Neural crest cell (in vitro differentiated cells): ENCODE measurements at places on chromosomes 5 and 9. TPM values are rescaled to one million over a fixed set of nuclear protein-coding genes. Genes with fewer than 3 reads are reported as not detected.

- no peak overlapping the region for H3K27ac ChIP-seq
- H3K4me3 ChIP-seq, result no peak overlapping the region
- no peaks in the 10 kb centered on the region for H3K36me3 ChIP-seq
- H3K4me1 ChIP-seq, result no peaks in the 10 kb centered on the region
Observed at GRCh38 chr5:7533941-7534340, 138.0 kb downstream of the ADCY2 start.

- no peaks in the 10 kb centered on the region for H3K36me3 ChIP-seq
- H3K27me3 ChIP-seq, result peaks cover 10% of the 10 kb centered on the region
- H3K27ac ChIP-seq, result no peak overlapping the region
- no peaks in the 10 kb centered on the region for H3K4me1 ChIP-seq
- H3K4me3 ChIP-seq, result no peak overlapping the region
Observed at GRCh38 chr9:19830796-19831195, 42.0 kb upstream of the SLC24A2 start.

GRCh38 chr9:16000811-16001210, 448.0 kb downstream of the CCDC171 start:
- peaks cover 4% of the 10 kb centered on the region for H3K36me3 ChIP-seq
- DNase-seq, result no peak
- H3K27me3 ChIP-seq, result no peaks in the 10 kb centered on the region
- H3K4me3 ChIP-seq, result no peak overlapping the region

DNA sequence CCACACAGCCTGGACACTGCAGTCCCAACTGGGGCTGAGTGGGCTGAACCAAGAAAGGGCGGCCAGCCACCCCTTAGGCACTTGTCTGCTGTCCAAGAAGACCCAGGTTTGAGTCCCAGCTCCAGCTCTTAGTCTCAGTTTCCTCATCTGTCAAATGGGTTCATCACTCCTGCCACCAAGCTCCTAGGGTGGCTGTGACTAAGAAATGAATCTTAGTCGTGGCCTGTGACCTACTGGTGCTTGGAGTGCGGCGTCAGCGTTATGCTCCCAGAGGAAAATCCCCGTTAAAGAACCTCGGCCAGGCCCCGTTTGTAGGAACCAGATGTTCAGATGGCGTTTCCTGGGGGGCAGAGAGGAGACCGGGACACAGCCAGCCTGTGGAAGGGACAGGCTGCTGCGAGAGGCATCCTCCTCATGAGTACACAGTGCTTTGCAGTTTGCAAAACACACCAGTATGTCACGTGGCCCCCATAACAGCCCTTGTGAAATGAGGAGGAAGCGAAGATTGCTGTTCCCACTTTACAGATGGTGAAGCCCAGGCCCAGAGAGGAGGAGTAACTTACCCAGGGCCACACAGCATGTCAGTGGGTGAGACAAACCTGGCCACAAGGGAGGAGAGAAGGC, 3.3 kb downstream of the FIBCD1 start:
- peaks cover 69% of the 10 kb centered on the region for H3K27me3 ChIP-seq
- H3K4me3 ChIP-seq, result peak overlapping the region; percentile 27
- H3K4me1 ChIP-seq, result peaks cover 18% of the 10 kb centered on the region
- no peak overlapping the region for H3K27ac ChIP-seq

The MINAR2 gene
- 0.09 TPM in 1 of 2 replicates, not detected in the other for total RNA-seq

The EPB41L4B gene
- total RNA-seq, result 1.2 and 1.4 TPM in 2 replicates

The ENTPD2 gene
- not detected in 2 replicates for total RNA-seq
